CD4-positive, alpha-beta T cell treated with Interleukin-15 for 4 hours (primary cell): ENCODE measurements at places on chromosomes 5 and 9.

- no peak for DNase-seq
These were observed 61.1 kb downstream of the GLRA1 start for GRCh38 chr5:151863566-151863965.

- no peak for DNase-seq
These were observed 39.2 kb downstream of the HK3 start for GRCh38 chr5:176859916-176860315.

GRCh38 chr5:230711-231110, 12.6 kb downstream of the SDHA start:
- no peak for DNase-seq

DNA sequence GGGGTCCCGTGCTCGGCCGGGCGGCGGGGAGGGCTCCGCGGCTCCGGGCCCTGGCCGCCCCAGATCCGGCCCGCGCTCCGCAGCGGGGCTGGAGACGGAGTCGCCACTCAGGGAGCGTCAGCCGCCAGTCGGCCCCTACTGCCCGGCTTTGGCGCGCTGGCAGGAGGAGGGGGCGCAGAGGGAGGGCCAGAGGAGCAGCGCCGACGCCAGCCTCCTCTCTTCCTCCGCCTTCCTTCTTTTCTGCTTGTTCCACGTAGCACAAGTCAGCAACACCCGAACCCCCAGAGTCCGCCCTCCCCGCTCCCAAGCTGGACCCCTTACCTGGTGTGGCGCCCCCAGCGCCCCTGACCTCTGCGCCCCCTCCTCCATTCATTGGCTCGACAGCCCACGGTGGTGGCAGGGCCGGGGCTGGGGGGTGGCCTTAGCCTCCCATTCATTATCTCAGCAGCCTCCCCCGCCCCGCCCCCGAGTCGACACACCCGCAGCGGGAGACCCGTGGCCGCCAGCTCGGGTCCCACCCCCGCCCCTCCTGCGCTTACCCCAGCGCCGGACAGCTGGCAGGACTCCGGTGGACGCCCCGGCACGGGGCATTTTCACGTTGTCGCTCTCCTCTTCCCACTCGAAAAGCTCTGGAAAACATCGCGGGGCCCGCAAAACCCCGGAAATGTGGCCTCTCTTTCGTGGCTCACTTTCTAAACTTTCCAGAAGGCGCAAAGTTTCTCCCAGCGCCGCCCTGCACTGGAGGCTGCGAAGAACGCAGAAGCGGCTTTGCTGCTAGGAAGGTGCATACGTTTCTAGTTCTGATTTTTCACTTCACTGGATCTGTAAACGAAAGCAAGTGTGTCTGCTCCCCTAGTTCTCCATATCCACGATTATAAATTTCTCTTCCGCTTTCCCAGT, at the start of gene LPAR1:
LPAR1 (minus strand) TSS at position 140 of the 900 bp plus-strand sequence. CDS start 66,353 bp downstream, outside the sequence.
- DNase-seq = no peak

DNA sequence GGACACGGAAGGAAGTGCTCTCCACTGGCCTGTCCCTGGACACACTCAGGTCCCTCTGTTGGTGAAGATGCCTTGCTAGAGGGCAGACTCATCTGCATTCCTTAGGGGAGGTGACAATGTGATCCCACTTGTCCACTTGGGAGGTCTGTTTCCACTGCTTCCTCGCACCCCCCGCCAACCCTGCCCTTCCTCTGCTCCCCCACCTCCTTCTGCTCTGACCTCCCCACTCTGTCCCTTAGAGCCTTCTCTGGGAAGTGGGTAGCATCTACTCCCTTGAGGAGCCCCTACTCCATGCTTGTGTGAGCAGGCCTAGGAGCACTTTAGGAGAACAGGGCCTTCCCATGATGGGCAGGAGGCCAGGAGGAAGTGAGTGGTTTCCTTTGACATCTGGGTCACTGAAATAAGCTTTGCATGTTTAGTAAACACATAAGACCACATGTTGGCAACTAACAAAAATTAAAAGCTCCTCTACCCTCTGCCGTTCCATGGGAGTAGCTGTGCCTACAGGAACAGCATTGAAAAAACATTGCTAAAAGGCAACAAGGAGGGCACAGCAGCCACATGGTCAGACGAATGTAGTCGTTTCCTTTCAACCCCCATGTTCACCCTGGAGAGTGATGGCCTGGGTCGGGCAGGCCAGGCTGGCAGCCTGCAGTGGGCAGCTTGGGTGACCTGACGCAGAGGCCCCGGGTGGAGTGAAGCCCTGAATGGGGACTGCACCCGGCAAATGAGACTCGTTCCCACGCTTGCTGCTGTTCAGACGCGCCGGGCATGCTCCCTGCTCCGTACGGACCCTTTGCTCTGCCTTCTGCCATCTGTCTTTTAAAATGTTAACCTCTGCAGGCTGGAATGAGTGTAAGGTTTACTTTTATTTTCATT, 634.0 kb downstream of the IRX1 start:
- DNase-seq = no peak

DNA sequence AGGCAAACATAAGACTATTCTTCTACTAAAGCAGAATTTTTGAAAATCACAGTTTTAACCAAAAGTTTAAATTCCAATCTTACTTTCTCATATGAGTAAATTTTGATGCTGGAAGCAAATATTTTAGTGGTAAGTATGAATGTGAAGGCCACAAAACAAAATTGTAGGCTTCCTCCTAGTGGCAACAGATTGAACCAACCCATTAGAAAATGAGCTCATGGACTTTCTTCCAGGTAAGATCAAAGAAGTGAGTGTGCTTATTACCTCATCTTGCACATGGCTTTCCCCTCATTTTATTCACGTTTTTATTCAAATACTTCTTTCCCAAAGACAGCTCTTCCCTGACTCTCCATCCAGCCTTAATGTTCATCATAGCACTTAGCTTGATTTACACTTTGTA, 16.5 kb upstream of the RLN2 start:
- no peak for DNase-seq

DNA sequence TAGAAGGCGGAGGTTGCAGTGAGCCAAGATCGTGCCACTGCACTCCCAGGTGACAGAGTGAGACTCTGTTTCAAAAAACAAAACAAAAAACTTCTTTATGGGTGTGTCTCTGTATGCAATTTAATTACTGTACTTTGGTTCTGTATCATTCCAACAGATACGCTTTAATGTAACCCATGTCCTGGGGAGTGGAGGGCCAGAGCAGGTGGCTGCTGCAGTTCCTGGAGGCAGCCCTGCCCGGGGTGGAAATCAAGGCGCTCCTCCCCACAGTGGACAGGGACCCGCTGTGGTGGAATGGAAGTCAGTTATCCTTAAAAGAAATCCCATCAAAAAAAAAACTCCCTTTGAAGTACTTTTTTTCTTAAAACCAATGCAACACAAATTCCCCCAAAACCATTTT, 1.9 kb downstream of the DAP start:
- DNase-seq = no peak

GRCh38 chr5:119341452-119342349, 14.1 kb upstream of the TNFAIP8 start:
- DNase-seq = peak; percentile 54

GRCh38 chr9:81682797-81683196, 6.5 kb downstream of the TLE1 start:
- DNase-seq = no peak

DNA sequence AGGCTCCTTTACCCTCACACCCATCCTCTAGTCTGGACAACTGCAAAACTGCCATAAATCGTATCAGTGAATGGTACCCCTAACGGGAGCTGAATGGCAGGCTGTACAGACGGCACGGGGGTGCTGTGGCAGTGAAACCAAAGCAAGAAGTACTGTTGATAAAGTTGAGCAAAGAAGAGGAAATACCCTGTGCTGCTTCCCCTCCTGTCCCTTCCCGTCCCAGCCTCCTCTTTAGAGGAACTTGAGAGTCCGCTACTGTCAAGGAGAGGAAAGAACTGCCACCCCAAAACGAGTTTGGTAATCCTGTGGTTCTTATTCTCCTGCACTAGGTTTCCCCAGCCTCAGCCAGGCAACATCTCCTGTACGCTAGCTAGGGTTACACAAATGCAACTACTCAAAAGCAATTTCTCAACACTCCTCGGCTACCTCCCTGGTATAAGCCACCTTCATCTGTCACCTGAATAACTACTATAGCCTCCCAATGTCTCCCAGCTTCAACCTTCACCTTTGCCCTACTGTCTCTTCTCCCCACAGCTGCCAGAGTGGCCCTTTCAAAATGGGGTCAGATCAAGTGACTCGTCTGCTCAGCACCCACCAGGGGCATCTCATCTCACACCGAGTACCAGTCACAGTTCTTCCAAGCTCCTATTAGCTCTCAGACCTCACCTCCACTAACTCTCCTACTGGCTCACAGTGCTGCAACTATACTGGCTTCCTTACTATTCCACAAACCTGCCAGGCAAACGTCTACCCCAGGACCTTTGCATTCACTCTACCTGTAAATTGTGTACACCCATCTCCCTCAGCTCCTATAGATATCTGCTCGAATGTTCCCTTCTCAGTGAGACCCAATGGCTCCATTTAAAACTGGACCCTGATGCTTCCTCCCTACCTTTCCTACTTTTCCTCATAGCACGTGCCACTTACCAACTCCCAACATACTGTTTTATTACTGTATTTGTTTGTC, 4.1 kb downstream of the GLRX start:
- no peak for DNase-seq

GRCh38 chr5:168699002-168699401, 119.8 kb upstream of the PANK3 start:
- no peak for DNase-seq

DNA sequence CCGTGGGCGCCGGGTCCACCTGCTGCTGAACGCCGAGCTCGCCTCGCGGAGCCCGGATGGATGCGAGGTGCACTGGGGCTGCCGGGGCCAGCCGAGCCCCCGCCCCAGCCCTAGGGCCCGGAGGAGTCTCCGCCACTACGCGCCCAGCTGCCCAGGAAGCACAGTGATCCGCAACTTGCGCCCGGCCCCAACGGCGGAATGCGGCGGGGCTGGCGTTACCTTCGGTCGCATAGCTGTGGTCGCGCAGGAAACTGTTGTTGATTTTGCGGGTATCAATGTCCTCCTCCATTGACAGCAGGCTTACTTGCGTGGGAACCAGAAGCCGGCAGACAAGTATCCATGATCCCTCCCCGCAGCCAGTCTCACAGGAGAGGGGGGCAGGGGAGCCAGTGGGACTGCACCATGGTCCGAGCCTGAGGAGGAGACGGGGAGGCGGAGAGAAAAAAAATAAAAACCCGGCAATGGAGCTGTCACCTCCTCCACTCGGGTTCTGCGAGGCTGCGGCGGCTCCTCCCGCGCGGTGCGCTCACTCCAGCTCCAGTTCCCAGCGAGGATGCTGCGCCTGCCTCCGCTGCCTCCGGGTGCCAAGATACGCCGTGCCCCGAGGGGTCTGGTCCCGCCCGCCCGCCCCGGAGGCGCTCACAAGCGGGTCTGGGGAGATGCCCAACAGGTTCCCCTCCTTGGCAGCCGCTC, 628 bp downstream of the PPP2R2B start:
- peak; percentile 4 for DNase-seq

DNA sequence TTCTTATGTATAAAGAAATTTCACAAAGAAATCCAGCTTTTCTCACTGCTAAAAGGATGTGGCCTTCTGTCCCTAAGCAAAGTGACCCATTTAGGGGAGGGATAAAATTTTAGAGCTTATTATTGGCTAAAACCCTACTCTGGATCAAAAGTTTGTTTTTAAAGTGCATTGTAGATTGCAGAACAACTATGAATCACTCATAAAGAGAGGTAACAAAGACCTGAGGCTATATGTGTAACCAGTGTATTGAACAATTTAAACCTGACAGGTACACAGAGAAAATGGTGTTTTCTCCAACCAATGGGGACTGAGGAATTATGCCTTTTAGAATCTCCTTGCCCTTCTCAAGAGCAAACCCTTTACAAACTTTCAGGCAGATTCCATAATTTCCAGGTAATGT, 86.6 kb downstream of the MUSK start:
- no peak for DNase-seq

- no peak for DNase-seq
These were observed 138.8 kb downstream of the TRPM6 start for GRCh38 chr9:74748966-74749365.

DNA sequence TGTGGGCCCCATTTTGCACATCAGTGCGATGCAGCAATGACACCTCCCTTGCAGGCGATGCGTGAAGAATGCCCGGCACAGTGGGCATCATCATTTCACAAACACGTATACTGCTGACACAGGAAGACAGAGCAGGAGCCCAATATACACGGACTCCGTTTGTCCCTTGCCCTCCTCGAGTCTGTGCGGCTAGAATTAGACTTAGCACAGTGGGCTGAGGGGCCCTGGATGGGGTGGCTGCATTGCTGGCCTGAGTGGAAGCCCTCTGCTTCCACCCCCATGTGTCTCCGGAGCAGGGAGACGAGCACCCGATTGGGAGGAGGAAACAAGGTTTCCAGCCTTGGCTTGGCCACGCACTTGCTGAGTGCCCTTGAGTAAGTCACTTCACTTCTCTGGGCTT, 40.8 kb downstream of the GSN start:
- no peak for DNase-seq

DNA sequence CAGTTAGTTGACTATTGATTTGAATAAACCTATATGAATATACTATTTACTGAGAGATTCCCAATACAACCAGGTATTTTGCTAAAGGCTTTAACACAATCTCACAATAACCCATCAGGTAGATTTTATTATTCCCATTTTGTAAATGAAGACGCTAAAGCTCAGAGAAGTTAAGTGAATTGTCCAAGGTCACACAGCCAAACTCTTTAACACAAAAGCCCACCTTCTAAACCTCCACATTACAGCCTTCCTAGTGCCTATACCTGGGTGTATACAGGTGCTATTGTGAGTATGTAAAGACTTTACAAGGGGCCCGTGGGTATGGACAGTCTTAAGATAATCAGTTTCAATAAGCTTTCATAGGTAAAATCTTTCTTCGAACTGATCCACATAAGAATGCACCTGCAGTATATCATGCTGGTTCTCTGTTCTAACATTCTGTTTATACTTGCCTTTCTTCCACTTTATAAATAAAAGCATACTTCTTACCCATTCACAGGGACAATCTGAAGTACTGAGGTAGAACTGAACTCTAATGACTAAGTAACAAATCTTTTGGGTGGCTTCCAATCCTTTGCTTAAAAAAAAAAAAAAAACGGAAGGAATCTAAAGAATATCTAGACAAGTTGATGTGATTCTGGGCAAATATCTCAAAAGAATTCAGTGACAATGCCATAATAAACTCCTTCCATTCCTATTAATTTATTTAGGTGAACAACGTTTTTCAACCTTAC, 59.1 kb downstream of the PJA2 start:
- DNase-seq = no peak

DNA sequence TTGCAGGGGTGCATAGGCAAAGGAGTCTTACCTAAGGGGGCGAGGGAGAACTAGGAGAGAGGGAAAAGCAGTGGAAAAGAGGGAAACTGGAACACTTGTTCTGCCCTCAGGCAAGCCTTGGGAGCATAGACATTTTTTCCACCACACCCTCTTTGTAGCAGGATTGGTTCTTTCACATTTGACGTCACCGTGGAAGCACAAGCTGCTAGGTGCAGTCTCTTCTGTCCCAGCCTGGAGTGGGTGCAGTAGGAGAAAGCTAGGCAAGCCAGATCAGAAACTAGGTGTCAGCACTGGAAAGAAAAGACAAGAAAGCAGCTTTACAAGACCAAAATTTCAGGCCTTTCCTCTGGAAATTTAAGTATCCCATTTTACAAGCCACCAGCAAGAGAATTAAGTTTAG, 440.4 kb downstream of the EFNA5 start:
- DNase-seq = no peak
